ENCODE measurements at places on chromosomes 11 and 22.

- no peak for DNase-seq
These were observed 20.9 kb upstream of the ATXN10 start for GRCh38 chr22:45650721-45651120.

DNA sequence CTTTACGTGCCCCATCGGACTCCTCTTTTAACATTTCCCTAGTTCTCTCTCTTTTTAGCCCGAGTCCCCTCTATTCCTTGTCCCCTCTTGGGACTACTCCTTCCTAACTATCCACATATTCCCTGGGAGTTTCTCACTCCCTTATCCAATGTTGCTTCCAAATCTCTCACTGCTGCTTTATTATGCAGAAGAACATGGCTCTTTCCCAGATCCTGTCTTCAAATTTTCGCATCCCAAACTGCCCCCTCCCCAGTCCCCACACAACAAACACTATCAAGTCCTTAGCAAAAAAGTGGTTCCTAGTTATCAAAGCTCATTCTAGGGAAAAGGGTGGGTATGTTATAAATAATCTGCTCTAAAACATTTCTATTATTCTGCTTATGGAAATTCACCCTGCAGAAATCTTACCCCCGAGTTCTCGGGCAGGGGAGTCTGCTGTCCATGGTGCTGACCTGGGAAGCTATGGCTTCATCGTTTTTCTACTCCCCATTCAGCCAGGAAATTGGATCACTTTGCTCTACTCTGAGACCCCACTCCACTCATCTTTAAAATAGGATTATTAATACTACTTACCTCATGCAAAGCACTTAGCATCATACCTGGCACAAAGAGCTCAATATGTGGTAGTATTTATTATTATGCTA lies 393.5 kb downstream of the BUD13 start:
- DNase-seq = no peak

- no peak for DNase-seq
These were observed 4.9 kb downstream of the TSKU start for GRCh38 chr11:76787911-76788596.

DNA sequence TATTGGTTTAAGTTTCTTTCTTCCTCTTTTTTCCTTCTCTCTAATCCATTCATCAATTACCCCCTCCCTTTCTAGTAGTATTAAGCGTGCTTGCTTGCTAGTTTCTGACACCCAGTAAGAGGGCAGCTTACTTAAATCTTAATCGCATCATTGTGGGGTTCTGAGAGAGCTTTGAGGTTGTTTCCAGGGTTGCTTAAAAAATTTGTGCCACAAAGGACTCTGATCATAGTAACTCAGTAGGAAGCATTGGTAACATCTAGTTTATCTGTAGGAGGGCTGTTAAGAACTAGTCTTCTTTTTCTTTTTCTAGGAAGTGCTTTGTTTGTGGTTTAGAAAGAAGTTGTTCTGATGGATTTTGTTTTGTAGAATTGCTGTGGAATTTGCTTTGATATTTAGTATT lies 45.3 kb downstream of the TMEM135 start:
- no peak for DNase-seq

GRCh38 chr11:127619946-127620345 lies 619.4 kb upstream of the KIRREL3 start:
- DNase-seq = no peak

- DNase-seq = no peak
These were observed 10.0 kb downstream of the VSIG10L2 start for GRCh38 chr11:125955856-125956255.

DNA sequence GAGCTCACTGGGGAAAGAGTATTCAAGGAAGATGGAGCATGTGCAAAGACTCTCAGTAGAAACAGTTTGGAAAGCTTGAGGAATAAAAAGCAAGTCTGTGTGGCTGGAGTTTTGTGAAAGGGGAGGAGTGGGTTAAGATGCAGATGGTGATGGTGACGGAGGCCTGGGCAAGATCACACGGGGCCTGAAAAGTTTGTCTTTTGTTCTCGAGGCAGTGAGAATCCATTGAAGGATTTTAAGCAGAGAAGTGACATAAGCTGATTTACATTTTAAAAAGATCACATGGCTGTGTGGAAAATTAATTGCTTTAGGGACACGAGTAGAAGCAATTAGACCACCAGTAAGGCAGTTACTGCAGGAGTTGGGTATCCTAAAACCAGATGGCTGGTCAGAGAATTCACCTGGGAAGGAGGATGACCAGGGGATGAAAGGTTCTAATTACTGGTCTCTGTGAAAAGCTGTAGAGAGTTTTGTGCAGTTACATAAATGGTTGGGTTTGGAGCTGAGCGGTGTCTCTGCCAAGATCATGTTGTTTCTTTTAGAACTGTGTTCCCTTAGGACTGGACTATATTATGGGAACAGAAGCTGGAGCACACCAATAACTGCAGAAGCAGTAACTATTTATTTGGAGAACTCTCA lies 7.1 kb downstream of the RRP8 start:
- DNase-seq = no peak

- DNase-seq = peak; percentile 36
These were observed 751 bp downstream of the MS4A10 start for GRCh38 chr11:60785806-60786361.

GRCh38 chr11:19059833-19060232 lies 684 bp downstream of the MRGPRX2 start:
- DNase-seq = no peak

- DNase-seq = no peak
These were observed 115.5 kb downstream of the MRTFA start for GRCh38 chr22:40521046-40521445.

- DNase-seq = no peak
These were observed 49.3 kb downstream of the ME3 start for GRCh38 chr11:86623041-86623621.

GRCh38 chr11:116374085-116374484 lies 398.7 kb downstream of the BUD13 start:
- no peak for DNase-seq
